ENCODE measurements at places on chromosomes 5 and 9.

DNA sequence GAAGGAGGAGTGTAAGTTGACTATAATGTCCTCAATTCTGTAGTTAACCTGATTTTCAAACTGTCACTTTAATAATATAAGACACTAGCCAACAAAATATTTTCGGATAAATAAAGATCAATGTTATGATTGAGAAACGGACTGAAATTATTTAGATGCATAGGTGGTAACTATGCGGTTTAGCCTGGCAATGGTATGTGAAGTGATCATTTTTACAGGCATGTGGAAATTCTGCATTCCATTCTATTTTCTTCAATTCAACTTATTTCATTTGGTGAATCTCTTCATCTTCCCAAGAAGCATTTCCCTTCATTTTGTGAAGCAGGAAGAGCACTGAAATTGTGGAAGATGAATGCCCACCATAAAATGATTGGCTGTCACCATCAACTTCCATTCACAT lies 1457.5 kb upstream of the CDH9 start:
- no peak for DNase-seq

- no peak for DNase-seq
Observed at GRCh38 chr9:124452326-124452725, 2.1 kb downstream of the ADGRD2 start.

DNA sequence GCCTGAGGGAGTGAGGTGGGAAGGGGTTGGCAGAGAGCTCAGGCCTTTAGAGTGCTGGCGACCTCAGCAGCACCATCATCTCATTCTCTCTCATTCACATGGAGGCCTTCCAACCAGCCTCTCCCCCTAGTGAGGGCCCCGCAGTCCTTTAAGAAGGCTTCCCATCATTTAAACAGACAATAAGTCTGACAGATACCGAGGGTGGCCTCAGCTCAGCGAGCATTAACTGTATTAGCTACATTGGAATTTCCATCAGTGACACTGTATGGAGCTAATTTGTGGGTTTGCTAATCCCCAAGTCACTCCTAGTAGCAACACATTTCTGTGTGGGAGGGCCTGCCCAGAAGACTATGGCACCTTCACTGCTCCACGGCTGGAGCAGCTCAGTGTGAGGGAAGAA lies 75.8 kb downstream of the INSYN2B start:
- DNase-seq, result no peak

DNA sequence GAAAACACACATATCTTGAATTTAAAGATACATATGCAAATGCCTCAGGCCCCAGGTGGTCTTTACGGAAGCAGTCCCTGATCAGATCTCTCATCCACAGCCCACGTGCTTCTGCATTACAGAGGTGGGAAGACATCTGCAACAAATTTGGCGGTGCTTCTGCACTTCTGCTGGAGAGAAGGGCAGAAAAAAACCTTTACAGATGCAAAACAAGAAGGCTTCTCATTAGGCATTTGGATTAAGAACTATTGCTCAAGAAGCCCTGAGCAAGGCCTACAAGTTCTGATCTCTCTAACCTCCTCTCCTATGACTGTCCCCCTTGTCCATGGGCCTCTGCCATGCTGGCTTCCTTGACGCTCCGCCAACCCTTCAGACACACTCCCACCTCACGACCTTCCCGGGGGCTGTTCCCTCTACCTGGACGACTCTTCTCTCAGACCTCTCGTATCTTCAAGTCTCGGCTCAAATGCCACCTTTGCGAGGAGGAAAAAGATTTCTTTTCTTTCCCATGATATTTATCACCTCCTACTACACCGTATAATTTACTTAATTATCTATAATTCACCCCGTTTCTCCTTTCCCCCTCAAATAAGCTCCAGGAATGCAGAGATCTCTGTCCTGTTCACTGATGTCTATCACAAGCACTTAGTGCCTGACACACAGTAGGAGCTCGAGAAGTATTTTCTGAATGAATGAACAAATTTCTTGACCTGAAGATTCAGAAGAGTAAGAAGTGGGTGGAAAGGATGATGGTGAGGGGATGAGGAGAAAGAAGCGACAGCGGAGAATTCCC lies 1.1 kb downstream of the MTMR12 start:
- DNase-seq, result no peak

DNA sequence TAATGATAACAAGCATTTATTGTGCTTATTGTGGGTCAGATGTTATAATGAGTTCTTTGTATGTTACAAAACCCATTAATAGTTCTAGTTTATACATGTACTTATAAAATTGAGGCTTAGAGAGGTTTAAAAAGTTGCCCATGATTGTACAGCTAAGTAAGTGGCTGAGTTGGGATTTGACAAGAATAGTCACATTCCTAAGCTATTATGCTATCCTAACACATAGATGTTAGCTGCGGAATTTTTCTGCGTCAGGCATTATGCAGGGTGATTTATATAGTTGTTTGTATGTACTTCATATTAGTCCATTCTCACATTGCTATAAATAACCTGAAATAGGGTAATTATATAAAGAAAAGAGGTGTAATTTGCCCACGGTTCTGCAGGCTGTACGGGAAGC lies 12.5 kb downstream of the COMMD10 start:
- no peak for DNase-seq

GRCh38 chr5:170372971-170373370 lies 16.2 kb downstream of the KCNMB1 start:
- no peak for DNase-seq

GRCh38 chr5:173217626-173218397 lies 17.2 kb downstream of the NKX2-5 start:
- DNase-seq, result no peak

DNA sequence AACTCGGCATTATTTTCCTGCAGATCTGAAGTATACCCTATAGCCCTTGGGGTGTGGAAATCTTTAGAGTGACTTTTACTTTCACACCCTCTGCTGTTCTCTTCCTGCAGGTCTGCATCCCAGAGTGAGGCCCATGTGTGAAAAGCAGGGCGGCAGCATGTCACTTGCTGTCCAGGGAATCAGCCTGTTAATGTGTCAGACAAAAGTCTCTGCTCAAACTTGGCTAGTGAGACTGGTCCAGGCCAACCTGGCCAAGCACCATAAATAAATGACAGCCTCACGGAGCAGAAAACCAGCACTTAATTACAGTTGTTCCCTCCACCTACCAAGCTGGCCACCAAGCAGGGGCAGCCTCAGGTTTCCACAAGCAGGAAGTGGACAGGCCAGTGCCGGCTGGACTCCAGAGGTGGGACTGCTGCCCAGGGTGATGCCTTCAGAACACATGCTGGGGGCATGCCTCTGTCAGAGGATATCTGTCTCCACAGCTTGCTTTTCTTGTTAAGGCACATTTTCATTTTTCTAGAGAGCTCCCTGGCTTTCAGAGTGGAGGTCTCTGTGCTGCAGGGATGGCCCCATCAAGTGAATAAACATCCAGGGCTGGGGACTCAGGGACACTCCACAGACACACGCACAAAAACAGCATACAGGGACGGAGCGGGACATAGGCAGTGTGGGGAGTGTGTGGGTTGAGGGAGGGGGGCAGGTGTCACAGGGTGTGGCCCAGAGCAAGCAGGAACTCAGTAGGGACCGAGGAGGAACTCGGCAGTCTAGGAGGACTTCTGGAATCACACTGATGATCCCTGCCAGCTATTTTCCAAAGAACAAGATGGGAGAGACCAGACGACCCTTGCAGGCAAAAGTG lies 243.8 kb upstream of the IRX1 start:
- DNase-seq, result no peak

DNA sequence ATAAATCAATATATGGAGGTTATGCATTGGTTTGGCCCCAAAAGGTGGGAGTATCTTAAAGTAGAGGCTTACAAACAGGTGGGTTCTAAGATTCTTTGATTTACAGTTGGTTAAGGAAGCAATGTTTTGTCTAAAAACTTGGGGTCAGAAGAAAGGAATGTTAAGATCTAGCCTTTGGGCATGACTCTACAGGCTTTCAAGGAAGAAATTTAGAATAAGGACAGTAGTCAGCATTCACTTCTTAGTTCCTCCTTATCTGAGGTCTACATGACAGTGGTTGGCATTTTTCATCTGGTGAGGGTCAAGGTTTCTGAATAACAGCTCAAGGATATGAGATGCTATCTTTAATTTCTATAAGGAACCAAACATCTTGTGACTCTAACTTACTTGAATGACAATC lies 122.8 kb downstream of the CAMK4 start:
- no peak for DNase-seq

- DNase-seq, result no peak
Observed at GRCh38 chr5:72130351-72130761, 23.1 kb downstream of the MAP1B start.

GRCh38 chr9:88143179-88143578 lies 4.9 kb upstream of the SPATA31C2 start:
- DNase-seq, result no peak

GRCh38 chr5:10671041-10672008 lies 89.7 kb downstream of the DAP start:
- DNase-seq, result no peak

GRCh38 chr5:124685404-124685930 lies 61.0 kb downstream of the ZNF608 start:
- no peak for DNase-seq

DNA sequence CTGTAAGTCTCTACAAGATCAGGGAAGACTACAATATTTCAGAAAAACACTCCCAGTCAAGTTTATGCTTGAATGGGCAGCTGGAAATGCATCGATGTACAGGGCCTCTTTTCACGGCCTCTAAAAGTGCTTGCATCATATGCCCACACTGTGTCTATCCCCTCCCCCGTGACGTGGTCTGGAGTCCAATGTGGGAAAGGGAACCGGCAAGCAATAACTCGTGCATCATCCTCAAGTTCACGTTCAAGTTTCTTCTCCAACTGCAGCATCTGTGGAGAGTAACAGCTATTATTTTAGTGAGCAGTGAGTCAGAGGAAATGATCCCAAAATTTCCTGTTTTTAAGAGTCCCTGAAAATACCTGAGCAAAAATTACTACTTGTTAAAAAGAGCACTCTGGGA lies 22.3 kb downstream of the ATPSCKMT start:
- no peak for DNase-seq

- peak; percentile 17 for DNase-seq
Observed at GRCh38 chr9:35579130-35579529, 25.9 kb upstream of the TESK1 start.

- DNase-seq, result no peak
Observed at GRCh38 chr9:76023715-76024195, 133.3 kb downstream of the PCSK5 start.

- DNase-seq, result no peak
Observed at GRCh38 chr5:42089705-42090104, 164.6 kb downstream of the FBXO4 start.

DNA sequence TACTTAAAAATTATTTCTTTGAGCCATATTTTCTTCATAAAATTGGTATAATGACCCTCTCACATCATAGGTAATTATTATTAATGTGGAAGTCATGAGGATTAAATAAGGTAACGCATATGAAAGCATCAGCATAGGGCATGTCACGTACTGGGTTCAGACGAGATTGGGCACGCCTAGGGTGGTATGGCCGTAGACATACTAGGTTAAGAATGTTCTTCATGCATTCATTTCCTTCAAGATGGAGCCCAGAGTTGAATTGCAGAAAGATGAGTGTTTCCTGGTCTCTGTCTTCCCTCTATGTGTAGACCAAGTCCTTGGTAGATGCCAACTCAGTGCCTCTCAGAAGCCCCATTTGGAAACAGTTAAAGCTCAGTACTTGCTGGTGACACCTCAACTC lies 174.1 kb upstream of the CLINT1 start:
- no peak for DNase-seq

DNA sequence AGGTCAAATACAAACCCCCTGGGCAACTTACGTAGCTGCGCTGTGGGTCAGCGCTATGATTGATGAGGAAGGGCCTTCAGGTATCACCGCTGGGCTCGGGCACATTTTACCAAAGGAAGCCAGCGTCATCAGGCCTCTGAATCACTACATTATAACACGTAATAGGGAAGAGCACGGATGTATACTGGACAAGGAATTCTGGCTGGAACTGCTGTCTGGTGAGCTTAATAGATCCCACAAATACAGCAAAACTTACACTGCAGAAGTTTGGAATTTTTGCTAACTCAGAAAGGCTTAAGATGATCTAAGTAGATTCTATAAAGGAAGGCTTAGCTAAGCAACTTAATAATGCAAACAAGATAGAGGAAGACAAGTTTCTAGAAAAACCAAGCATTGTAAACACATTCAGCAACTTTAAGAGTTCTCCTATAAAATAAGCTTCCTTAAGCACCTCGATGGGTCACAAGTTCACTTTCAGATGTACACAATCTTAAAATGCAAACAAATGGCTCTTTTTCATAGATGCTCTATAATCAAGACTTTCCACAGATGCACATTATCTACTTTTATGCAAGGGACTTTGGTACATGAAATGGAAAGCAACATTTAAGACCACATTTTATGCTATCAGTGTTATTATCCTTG lies 360.1 kb upstream of the PANK3 start:
- no peak for DNase-seq

DNA sequence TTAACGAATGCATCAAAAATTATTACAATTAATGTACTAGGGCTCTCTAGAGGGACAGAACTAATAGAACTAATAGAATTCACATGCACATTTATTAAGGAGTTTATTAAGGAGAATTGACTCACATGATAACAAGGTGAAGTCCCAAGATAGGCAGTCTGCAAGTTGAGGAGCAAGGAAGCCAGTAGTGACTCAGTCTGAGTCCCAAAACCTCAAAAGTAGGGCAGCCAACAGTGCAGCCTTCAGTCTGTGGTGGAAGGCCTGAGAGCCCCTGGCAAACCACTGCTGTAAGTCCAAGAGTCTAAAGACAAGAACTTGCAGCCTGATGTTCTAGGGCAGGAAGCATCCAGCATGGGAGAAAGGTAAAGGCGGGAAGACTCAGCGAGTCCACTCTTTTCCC lies 633.8 kb downstream of the SEMA5A start:
- DNase-seq, result no peak

- DNase-seq, result no peak
Observed at GRCh38 chr5:56054666-56055065, 59.9 kb upstream of the IL6ST start.

DNA sequence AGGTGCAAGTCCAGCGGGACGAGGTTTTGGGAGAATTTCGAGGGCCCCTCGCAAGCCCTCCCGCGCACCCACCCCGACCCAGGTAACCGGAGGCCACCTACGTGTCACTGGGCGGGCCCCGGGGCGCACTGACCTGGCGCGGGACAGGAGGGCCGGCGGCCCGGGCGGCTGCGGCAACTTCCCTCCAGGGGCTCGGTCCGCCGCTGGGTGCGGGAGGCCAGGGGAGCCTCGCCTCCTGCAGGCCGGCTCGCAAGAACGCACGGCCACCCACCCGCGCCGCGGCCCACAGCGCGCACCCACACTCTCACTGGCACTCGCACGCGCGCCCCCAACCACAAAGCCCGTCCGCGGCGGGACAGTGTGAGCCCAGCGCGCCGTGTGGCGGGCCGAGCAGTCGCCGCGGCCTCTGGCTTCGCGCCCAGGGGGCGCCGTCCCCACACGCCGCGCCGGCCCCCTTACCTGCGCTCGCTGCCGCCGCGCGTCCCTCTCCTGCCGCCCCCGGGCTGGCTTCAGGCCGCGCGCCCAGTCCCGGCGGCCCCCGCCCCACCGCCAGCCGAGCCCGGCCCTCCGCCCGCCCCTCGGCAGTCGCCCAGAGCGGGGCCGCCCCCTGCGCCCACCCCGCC lies 451 bp downstream of the LPAR1 start:
- no peak for DNase-seq

GRCh38 chr5:43363445-43364152 lies 48.6 kb downstream of the CCL28 start:
- no peak for DNase-seq

GRCh38 chr9:106981396-106982287 lies 118.7 kb downstream of the ZNF462 start:
- DNase-seq, result no peak

GRCh38 chr5:148403344-148403743 lies 19.6 kb downstream of the FBXO38 start:
- no peak for DNase-seq

GRCh38 chr5:163269624-163270023 lies 167.8 kb upstream of the CCNG1 start:
- no peak for DNase-seq
